ENCODE measurements at places on chromosomes 3 and 15. TPM values are rescaled to one million over a fixed set of nuclear protein-coding genes. Genes with fewer than 3 reads are reported as not detected.

Gene ZNF445
- 3.8 TPM for polyA plus RNA-seq

Gene NDUFB4
- 243 TPM for polyA plus RNA-seq

Gene FXR1
- polyA plus RNA-seq, result 44.9 TPM

Gene ARL8B
- polyA plus RNA-seq, result 60.9 TPM

Gene DUOX2
- not detected for polyA plus RNA-seq

Gene KCNAB1
- polyA plus RNA-seq, result 0.58 TPM

Gene CSPG4
- not detected for polyA plus RNA-seq

Gene AP3S2
- polyA plus RNA-seq, result 34.1 TPM

Gene ADAMTS9
- polyA plus RNA-seq, result not detected

Gene OR5AC2
- polyA plus RNA-seq, result not detected

Gene VILL
- 13.4 TPM for polyA plus RNA-seq

Gene ATRIP
- polyA plus RNA-seq, result 15.4 TPM

Gene ADAMTS17
- 2.1 TPM for polyA plus RNA-seq

Gene CKMT1B
- polyA plus RNA-seq, result not detected

Gene GHSR
- polyA plus RNA-seq, result not detected

Gene RASL12
- not detected for polyA plus RNA-seq

Gene SLC9C1
- polyA plus RNA-seq, result not detected

Gene TEX55
- not detected for polyA plus RNA-seq

Gene REC114
- not detected for polyA plus RNA-seq

Gene EXD1
- polyA plus RNA-seq, result not detected

Gene FAM107A
- polyA plus RNA-seq, result not detected

Gene SPPL2A
- 59.9 TPM for polyA plus RNA-seq

Gene CLDN16
- polyA plus RNA-seq, result not detected

Gene ENTPD3
- polyA plus RNA-seq, result not detected

Gene STT3B
- 165 TPM for polyA plus RNA-seq

Gene SOX2
- polyA plus RNA-seq, result not detected

Gene NUP210
- 20.5 TPM for polyA plus RNA-seq

Gene EFCC1
- polyA plus RNA-seq, result not detected

Gene APPL1
- 28.1 TPM for polyA plus RNA-seq

Gene OIP5
- polyA plus RNA-seq, result 0.70 TPM

Gene KCNMB2
- not detected for polyA plus RNA-seq

Gene GABRB3
- not detected for polyA plus RNA-seq

Gene ZNF621
- polyA plus RNA-seq, result 1.6 TPM

Gene AMIGO3
- not detected for polyA plus RNA-seq

Gene CHRFAM7A
- polyA plus RNA-seq, result not detected

Gene RMDN3
- 28.9 TPM for polyA plus RNA-seq

Gene LRRIQ4
- polyA plus RNA-seq, result not detected

Gene ACY1
- 11.4 TPM for polyA plus RNA-seq

Gene GALK2
- polyA plus RNA-seq, result 25.4 TPM

Gene MLF1
- polyA plus RNA-seq, result 5.0 TPM

Gene CACNA1D
- not detected for polyA plus RNA-seq

Gene NR1I2
- polyA plus RNA-seq, result 0.46 TPM

Gene JAGN1
- 48.3 TPM for polyA plus RNA-seq

Gene PCOLCE2
- polyA plus RNA-seq, result not detected

Gene BCL2A1
- 28.0 TPM for polyA plus RNA-seq

Gene TLR9
- polyA plus RNA-seq, result not detected

Gene ATP10A
- 2.7 TPM for polyA plus RNA-seq

Gene LPP
- 10.4 TPM for polyA plus RNA-seq

Gene CLEC3B
- not detected for polyA plus RNA-seq

Gene MOBP
- not detected for polyA plus RNA-seq

Gene FGD5
- polyA plus RNA-seq, result not detected

Gene PIGB
- 18.7 TPM for polyA plus RNA-seq

Gene RHOV
- polyA plus RNA-seq, result not detected
